ENCODE measurements at places on chromosomes 6 and 20. TPM values are rescaled to one million over a fixed set of nuclear protein-coding genes. Genes with fewer than 3 reads are reported as not detected.

Gene TINAG
- not detected for total RNA-seq

Gene SLC17A4
- total RNA-seq, result not detected

Gene LRRC73
- total RNA-seq, result 1.0 TPM

Gene RSPO3
- total RNA-seq, result not detected

Gene C6orf132
- not detected for total RNA-seq

DNA sequence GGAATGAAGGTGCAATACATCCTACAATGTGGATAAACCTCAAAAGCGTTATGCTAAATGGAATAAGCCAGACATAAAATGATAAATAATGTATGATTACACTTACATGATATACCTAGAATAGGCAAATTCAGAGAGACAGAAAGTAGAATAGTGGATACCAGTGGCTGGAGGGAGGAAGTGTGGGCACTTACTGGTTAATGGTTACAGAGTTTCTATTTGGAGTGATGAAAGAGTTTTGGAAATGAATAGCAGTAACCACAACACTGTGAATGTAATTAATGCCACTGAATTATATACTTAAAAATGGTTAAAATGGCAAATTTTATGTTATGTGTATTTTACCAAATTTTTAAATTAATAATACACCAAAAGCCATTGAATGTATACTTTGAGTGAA lies 71.4 kb upstream of the CST7 start:
- DNase-seq, result no peak

- DNase-seq, result no peak
Measured at GRCh38 chr20:60035-60918, 27.2 kb upstream of the DEFB125 start.

DNA sequence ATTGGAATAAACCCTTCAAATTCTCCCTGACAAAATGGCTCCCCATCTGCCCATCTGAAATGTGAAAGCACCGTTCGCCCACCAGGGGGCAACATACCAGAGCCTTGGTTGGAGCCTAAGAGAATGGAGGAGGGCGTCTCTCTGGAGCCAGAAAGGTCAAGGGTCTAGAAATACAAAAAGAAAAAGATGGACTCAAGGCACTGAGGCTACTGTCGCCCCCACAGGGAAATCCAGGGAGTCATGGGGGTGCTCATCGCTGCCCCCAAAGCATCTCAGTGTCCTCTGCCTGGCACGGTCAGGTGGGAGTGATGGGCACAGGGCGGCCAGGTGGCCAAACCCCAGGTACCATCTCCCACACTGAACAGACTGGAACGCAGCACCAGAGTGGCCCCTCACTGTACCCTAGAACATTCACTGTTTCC lies 136.3 kb downstream of the ZMYND8 start:
- DNase-seq, result peak; percentile 31

Data from H4 (cell line).